ENCODE measurements at places on chromosomes 4 and X. TPM values are rescaled to one million over a fixed set of nuclear protein-coding genes. Genes with fewer than 3 reads are reported as not detected.

NLGN4X gene
- 0.24 TPM for total RNA-seq

CD38 gene
- not detected for total RNA-seq

NLRP2B gene
- not detected for total RNA-seq

MAGEB2 gene
- total RNA-seq = not detected

PCDH7 gene
- total RNA-seq = 18.7 TPM

DMP1 gene
- total RNA-seq = not detected

TRPC3 gene
- total RNA-seq = 2.9 TPM

GCNA gene
- 1.7 TPM for total RNA-seq

IL9R gene
- total RNA-seq = not detected

EREG gene
- 0.61 TPM for total RNA-seq

TMEM35A gene
- total RNA-seq = 2.6 TPM

AMER1 gene
- total RNA-seq = 5.5 TPM

SSX3 gene
- total RNA-seq = not detected

VSIG4 gene
- not detected for total RNA-seq

DCAF8L2 gene
- total RNA-seq = not detected

ABCB7 gene
- 21.3 TPM for total RNA-seq

TGIF2LX gene
- not detected for total RNA-seq

FRMPD4 gene
- total RNA-seq = 0.24 TPM

HPGDS gene
- total RNA-seq = not detected

All from hair follicle dermal papilla cell (primary cell).